Activated T-helper 9 cell treated with anti-CD3 and anti-CD28 coated beads, Interleukin-2, amount 50 U/mL, for 16 hours (primary cell): ENCODE measurements at places on chromosomes 13 and 19.

DNA sequence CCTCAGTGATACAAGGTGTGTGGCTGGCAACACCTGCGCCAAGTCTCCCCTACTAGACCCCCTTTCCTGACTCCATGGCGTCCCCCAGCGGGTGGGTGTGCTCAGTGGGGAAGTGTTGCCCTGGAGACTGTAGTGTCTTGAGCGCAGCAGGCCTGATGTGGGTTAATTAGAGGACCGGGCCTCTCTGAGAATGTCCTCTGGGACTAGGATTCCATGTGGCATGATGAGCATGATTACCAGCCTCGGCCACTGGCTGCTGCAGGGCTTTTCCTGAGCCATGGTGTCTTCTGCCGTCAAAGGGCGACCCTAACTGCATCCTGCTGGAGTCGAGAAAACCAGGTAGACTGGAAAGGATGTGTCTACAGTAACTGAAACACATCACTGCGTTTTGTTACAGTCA, 28.1 kb downstream of the MICOS13 start:
- no peak for DNase-seq

DNA sequence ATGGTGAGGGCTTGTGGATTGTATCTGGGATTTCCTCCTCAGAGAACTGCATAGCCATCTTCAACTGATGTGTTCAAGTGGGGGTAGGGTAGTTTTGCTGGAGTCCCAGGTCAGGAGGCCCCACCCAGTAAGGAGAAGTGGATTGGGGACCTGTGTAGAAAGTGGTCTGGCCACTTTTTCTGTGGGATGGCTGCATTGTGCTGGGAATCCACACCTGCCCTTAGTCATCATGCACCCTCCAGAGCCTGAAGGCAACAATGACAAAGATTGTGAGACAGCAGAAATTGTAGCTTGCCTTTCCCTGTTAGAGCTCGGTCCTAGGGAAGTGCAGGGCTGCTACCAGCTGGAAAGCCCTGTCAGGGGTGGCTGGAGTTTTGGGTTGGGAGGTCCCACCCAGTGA, 255.4 kb downstream of the NDFIP2 start:
- DNase-seq = no peak

GRCh38 chr19:49854378-49855263, 3.7 kb downstream of the PTOV1 start:
- DNase-seq = no peak

DNA sequence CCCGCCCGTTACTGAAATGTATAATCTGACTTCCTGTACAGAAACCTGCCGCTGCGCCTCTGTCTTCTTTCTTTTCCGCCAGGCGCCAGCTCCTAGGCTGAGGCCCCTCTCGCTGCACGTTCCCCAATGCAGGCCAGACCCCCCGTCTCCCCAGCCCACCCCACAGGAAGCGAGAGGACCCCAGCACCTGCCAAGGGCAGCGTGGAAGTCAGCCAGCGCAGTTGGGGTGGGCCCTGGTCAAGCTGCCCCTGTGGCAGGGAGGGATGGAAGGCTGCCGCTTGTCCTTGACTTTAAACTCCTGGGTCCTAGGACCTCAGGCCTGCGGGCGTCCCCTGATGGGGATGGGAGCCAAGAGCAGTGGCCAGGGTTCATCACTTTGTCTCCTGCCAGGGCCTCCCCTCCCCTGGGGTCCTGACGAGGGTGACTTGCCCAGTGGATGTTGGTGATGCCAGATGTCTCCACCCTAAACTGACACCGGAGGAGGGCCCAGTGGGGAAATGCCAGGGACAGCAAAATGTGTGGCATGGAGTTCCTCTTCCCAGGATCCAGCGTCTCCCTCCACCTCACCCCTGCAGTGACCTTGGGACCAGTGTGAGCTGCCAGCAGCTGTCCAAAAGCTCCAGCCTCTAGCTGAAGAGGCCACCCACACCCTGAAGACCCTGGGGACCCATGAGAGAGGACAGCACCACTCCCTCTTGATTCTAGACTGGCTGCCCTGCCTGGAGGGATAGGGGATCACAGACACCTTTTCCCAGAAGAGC, 8.5 kb upstream of the MARCHF2 start:
- no peak for DNase-seq

- DNase-seq = no peak
Observed at GRCh38 chr13:113622791-113623490, 35.1 kb downstream of the ATP4B start.

- DNase-seq = no peak
Observed at GRCh38 chr19:54317108-54317964, 4.4 kb upstream of the LILRA5 start.

- DNase-seq = peak; percentile 88
Observed at GRCh38 chr19:48646001-48646721, at the start of gene CA11. Gene CA11, minus strand, starts transcription at chr19:48646187. Its CDS starts 555 bp downstream, at chr19:48645632.

DNA sequence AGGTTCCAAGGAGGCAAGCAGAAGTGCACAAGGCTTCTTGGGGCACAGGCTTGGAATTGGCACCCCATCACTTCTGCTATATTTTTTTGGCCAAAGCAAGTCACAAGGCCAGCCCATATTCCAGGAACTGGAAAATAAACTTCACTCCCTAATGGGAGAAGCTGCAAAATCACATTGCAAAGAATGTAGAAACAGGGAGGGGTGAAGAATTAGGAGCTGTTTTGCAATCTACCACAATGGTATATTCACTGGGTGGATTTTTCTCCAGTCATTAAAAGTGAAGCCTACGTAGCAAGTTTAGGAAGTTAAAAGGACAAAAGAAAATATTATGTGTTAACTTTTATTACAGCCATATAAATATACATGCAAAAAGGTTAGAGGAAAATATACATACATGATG, 464.8 kb downstream of the COG6 start:
- no peak for DNase-seq

- DNase-seq = no peak
Observed at GRCh38 chr19:5166262-5166661, 174.3 kb downstream of the PTPRS start.

DNA sequence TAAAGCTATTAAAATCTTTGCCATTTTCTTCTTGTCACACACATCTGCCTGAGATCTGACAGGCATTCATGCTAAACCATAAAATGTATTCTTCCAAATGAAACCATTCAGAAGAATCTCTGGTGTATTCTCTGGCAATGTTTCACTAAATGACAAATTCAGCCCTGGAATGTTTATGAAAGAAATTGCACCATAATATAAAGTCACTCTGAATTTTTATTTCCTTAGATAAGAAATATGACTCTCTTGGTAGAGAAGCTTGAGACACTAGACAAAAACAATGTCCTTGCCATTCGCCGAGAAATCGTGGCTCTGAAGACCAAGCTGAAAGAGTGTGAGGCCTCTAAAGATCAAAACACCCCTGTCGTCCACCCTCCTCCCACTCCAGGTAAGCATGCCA, 14.3 kb downstream of the OLFM4 start:
- DNase-seq = no peak

DNA sequence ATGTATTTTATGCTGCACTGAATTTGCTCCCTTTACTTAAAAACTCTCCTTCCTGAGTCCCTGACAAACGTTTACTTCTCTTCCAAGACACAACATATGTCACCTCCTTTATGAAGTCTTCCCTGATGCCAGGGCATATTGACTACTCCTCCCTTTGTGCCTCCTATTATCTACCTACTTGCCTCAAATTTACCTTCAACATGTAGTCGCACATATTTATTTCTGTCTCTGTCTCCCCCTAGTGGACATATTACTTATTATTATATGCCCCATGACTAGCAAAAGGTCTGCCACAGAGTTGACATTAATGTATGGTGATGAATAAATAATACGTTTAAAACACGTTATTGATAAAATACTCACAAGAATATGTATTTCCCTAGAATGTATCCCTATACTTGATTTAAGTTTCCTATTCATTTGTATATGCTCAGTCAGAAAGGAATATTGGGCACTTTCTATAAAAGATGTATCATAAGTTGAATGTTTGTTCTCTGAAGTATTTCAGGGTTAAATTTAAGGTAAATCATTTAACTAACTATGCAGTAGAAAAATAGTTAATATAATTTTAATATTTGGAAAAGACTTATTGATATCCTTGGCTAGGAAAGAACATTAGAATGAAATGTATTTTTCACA, 250.3 kb upstream of the ATXN8OS start:
- no peak for DNase-seq

DNA sequence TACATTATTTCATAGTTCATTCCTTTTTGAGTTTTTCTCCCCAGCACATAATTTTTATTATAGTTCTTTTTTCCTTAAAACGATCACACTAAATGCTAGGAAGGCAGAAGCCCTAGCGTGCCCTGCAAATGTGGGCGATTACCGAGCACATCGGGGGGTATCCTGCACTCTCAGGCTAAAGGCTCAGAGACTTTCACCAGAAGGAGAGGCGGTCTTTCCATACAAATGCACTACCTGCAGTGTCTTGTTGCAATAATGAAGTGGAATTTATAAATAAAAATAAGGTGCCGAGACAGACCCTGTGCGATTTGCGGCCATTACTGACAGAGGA, 29.3 kb upstream of the SPACA7 start:
- DNase-seq = no peak

- no peak for DNase-seq
Observed at GRCh38 chr19:29239213-29239776, 26.3 kb upstream of the UQCRFS1 start.

- DNase-seq = no peak
Observed at GRCh38 chr19:56271151-56271550, 1.4 kb upstream of the EDDM13 start.

DNA sequence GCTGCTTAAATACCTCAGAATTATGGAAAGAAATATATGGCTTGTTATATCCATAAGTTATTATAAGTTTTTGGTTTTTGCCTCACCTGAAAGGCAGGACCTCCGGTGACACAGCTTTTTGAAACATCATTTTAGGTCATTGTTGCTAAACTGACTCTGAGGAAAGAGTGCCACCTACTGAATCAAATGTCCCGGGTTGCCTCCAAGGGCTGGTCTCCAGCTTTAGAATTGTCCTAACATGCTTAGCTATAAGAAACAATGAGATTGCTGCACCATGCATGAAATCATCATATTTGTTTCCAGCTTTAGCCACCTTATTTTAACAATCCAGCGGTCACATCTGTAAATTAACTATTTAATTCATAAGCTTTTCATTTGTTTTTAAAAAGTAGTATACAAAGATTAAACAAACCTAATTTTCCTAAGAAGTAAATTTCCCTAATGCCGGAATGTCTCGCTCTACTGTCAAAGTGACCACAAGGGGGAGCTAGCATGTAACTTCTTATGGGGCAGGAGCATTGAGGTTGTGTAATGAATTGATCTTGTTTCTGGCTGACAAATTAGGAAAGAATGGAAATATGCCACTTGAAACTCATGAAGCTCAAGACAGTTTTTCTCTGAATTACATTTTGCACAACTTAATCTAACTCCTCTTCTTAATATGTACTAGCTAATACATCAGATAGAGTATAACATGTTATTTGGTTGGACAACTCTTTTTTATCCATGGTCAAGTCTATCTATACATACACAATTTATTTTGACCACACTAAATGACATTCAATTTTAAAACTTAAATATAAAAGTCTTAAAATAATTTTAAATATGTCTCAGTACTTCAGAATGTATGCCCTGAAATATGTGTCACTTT, 6.7 kb upstream of the PCDH17 start:
- no peak for DNase-seq

DNA sequence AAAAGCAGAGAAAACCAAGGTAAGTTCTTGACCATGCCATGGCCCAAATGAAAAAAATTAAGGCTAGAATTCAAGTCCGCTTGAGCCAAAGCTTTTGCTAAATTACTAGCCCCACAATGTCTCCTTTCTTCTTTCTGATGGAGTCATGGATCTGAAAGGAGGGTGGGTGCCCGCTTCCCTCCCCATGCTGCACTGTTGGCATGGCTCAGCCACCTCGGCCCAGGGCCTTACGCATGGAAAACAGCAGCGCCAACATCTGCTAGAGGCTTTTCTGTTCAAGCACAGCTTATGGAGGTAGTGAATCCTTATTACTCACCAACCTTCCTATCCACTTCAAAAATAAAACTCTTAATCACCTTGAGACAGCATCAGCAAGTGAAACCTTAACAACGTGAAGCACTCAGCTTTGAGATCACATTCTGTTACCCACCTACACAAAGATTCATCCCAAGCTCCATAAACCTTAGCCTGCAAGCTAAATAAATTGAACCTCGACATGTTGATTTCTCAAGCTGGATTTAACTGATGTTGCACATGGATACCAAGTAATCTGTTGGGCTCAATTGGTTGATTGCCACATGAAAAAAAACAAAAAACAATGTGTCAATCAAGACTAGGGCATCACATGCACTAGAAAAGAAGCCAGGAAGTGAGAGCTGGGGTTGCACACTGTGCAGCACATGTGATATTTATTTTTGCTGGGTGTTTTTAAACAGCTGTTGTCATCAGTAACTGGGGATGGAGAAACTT, 43.4 kb downstream of the TPT1 start:
- DNase-seq = no peak

- no peak for DNase-seq
Observed at GRCh38 chr13:94192431-94192975, 287.0 kb downstream of the DCT start.

- DNase-seq = no peak
Observed at GRCh38 chr19:18657590-18658365, 20.9 kb downstream of the KLHL26 start.

- no peak for DNase-seq
Observed at GRCh38 chr19:28706693-28707092, 506.3 kb downstream of the UQCRFS1 start.

GRCh38 chr13:42114278-42114677, 65.8 kb downstream of the DGKH start:
- DNase-seq = no peak

DNA sequence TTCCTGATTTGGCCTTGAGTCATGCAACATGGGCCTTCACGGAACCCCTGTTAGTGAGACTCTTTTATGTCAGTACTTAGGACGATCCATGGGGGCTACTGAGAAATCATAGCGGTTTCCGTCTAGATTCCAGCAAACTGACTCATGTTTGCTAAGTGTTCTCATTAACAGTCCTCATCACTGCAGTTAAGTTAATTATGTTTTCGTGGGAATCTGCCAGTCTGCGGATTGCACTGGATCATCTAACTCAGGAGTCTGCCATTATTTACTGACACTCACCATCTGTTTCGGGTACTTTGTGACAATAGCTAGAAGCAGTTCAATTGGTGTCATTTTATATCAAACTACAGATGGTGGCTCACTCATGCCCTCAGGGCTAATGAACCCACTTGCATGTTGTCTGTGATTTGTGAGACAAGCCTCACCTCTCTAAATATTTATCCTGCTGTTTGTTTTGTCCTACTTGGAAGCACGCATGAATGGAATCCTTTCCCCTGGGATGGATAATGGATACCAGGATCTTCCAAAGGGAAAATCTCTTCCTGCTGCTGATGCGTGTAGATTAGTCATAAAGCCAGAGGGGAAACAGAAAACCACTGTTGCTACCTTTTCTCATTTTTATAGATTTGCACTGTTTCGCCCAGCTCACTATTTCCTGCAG, 61.8 kb downstream of the RAB20 start:
- DNase-seq = no peak
